NCI-H1694 treated with DMSO at 0.1 percent for 48 hours (cell line): ENCODE measurements at places on chromosomes 2 and 18.

GRCh38 chr18:25350489-25351251, 1.3 kb downstream of the ZNF521 start:
- DNase-seq = no peak

DNA sequence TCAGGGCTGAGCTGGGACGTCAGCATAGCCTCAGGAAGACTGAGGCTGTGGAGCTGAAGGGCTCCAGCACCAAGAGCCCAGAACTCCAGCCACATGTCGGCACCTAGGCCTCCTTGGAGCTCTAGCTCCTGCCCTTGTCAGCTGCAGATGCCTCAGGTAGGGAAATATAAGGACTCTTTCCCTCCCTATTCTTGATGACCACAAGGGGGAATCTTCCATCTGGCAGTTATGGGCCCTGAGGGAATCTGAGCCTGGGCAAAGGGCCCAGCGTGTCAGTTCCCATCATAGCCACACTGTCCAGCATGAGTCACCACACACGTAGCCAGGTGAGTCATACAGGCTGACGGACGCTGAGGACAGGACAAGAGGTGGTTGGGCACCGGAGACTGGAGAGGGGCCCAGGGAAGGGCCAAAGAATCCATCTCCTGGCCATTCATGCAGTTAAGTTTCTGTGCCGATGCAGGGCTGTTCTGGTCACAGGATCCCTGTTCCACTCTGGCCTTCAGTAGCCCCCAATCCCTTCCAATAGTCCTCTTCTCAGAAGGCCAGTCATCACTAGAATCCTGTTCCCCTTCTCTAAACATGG, 1.8 kb downstream of the MPV17 start:
- DNase-seq = no peak

DNA sequence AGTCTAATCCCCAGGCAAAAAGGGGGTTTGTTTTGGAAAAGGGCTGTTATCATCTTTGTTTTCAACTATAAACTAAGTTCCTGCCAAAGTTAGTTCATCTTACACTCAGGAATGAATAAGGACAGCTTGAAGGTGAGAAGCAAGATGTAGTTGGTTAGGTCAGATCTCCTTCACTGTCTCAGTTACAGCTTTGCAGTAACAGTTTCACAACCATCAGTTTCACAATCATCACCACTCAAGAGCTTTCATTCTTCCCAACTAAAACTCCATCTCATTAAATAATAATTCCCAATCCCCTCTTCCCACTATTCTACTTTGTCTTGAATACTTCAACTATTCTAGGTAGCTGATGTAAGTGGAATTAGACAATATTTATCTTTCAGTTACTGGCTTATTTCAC, 200.9 kb downstream of the NYAP2 start:
- DNase-seq = no peak

- DNase-seq = no peak
Measured at GRCh38 chr2:160111951-160112798, 49.8 kb upstream of the PLA2R1 start.
